ENCODE measurements at places on chromosomes 12 and 14.

DNA sequence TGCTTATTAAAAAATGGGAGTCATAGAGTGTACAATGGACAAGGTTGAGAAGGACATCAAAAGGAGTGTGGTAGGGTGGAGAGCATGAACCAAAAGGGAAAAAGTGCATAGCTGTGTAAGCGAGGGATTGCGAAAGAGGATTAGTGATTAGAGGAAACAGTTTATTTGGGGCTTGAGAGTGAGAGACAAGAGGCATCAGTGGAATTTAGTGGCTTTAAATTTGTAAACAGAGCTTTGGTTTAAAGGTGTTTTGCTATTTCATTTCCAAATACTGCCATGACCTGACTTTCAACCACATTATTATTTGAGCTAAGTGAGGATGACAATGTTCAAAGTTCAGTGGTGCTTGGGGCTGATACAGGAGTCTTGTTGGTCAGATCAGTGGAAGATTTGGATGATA is 53.4 kb downstream of the SLC16A7 start:
- DNase-seq, result peak; percentile 5

DNA sequence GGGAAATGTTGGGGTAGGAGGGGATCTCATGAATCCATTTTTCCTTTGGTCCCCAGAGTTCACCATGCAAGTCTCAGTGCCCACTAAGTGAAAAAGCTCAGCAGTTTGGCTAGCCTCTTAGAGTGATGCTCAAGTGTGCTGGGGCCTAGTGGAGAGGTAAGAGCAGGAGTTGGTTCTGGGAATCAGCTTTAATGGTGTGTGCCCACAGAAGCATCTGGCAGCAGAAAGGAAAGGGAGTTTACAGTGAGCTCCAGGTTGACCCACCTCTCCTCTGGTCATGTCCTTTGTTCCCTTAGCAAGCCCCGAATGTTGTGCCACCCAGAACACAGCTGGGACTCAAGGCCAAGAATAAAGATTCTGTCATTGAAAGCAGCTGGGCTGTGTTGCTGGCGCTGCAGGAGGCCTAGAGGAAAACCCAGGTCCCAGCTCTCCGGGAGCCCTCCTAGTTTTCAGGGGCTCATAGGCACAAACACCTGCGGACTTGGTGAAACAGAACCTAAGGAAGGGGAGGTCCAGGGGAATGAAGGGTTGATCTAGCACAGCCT is 320.8 kb downstream of the ZFP36L1 start:
- no peak for DNase-seq

GRCh38 chr12:32455607-32456071 is 56.3 kb downstream of the FGD4 start:
- peak; percentile 39 for DNase-seq

- no peak for DNase-seq
Observed at GRCh38 chr14:101879529-101880336, 84.6 kb upstream of the DYNC1H1 start.

DNA sequence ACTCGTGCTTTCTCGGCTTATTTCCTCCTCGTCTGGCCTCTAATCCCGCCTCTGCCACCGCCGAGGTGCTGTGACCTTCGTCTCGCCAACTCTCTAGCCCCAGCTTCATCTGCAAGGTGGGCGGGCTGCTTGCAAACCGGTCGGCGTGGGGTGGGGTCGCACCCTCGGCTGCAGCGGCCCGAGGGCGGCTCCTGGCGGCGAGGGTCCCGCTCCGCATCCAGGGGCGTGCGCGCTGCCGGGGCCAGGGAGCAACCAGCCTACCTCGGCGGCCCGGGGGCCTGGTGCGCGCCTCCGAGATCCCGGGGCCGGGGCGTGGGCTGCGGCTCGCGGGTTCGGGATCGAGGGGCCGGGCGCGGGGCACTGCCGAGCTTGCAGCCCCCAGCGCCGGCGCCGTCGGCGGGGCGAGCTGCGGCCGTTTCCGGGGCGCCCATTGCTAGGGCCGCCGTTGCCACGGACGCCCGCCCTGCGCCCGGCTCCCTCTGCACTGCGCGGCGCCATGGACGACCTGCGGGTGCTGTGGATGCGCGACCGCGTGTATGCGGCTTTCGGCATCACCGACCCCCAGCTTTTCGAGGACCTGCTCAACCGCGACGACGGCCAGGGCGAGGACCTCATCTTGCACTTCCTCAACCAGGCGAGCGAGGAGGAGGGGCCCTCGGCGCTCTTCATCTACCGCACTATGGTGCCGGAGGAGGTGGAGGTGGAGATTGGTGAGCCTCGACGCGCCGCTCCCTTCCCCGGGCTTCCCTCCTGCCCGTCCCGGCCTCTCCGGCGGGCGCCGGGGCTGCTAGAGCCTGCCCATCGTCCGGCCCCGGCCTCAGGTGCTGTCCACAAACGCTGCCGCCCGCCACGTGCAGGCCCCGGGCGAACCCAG is at the start of gene DNAH10:
Gene DNAH10, plus strand, starts transcription at position 461 of the 874 bp plus-strand sequence. Its CDS starts 36 bp downstream, at position 497.
- DNase-seq, result peak; percentile 70

DNA sequence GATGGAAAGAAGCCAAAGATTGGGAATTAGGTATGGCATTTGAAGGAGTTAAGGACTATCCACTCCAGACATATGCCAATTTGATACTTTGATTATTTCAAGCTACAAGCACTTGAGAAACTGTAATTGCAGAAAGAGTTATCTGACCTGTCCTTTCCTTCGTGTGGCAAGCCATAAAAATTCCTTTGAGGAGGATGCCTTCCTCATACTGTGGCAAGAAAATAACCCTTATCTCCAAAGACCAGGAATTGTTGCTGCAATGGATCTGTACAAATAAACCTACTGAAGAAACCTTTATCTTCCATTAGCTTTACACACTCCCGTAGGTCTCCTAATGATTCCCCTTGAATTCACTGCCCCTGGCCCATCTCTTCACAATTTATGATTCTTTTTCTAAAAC is 165.1 kb upstream of the AMIGO2 start:
- no peak for DNase-seq

DNA sequence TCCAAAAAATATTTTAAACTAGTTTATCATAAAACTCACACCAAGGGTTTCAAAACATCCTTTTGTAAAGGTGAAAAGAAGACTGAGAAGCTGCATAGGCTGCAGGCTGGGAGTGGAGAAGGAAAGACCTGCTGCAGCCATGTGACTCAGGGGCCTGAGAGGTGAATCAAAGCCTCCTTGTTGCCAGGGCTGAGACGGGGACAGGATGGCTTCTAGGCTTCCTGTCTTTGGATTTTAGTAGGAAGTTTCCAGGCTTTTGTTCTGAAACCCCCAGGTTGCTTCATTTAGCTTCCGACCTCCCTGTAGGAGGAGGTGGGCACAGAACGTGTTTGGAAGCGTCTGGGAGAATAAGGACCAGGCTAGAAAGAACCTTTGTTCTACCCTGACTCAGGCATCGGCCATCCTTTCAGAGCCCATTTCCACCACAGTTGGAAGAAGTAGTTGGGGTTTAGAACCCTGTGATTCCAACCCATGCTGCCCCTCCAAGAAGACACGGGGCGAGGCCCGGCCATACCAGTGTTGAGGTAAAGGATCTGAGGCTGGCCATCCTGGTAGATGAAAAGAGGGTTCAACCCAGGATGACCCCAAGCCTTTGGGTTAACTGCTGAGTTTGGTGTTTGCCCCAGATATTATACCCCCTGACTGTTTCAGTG is 122.4 kb downstream of the SLC25A47 start:
- no peak for DNase-seq
